ENCODE measurements at places on chromosomes 11 and 22.

DNA sequence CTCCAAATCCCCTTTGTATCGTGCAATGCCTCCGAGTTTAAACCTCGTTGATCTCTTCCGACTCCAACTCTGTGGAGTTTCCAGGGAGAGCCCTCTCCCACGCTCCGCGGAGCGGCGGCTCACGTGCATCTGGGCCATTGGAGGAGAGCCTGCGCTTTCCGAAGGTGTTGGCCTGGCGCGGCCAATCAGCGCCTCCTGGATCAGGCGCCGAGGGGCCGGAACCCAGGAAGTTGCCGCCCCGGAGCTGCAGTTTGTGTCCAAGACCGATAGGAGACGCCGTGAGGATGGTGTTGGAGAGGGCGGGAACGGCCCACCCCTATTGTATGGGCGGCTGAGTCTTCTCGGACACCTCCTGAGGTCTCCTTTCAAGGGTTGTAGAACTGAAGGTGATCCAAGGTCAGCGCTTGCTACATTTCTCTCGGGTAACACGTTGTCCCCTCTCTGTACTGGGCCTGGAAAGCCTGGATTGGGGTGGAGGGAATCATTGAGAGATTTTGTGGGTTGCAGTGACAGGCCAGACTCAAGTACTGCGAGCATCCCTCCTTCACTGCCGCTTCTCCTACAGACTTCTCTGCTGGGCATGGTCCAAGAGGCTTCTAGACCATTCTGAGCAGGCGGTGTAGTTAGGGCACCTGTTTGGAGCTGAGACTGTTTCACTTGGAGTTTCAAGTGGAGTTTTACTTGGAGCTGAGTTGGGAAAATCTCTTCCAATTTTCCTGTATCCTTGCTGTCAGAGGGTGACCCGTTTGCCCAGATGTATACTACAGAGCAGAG lies 1.7 kb downstream of the ADAMTS15 start:
- DNase-seq, result no peak

DNA sequence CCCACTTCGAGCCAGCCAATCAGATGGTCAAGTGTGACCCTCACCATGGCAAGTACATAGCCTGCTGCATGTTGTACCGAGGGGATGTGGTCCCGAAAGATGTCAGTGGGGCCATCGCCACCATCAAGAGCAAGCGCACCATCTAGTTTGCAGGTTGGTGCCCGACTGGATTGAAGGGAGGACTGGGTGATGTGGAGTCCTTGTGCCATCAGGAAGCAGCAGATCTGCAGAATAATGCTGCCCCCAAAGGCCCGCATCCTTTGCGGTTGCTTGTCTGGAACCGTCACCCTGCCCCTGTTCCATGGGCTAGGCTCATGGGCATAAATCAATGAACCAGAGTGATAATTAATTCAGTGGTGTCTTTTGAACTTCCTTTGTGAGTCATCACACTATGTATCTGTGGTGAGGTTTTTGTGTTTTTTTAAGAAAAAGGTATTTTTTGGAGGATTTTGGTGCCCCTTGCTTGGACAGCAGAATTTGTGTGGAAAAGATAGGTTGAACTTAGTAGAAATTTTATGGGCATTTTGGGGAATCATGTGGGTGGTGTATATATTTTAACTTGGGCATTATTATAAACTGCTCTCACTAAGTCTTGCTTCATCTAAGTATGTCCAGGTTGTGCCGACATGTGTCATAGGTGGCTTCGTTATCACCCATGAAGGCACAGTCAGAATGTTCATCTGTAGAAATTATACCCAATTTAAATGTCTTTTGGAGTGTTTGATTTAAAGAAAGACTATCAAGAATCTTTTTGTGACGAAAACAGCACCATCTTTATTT lies 22.3 kb downstream of the LRRC74B start:
- no peak for DNase-seq

GRCh38 chr11:17649261-17649660 lies 70.1 kb upstream of the MYOD1 start:
- DNase-seq, result no peak

DNA sequence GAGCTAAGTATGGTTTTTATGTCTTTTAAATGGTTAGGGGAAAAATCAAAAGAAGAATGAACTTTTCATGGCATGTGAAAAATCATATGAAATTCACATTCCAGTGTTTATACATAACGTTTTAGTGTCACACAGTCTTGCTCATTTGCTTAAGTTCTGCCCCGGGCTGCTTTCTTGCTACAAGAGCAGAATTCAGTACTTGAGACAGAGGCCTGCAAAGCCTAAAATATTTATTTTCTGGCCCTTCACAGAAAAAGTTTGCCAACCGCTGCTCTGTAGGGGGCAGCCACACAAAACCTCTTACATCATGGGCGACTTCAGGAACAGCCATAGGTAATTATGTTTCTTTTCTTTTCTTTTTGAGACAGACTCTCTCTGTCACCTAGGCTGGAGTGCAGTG lies 1.0 kb upstream of the ATG2A start:
- DNase-seq, result no peak

GRCh38 chr11:105609832-105610781 lies at the start of gene GRIA4:
Gene GRIA4 (plus strand): TSS chr11:105610073. CDS start chr11:105610998, 925 bp downstream.
- DNase-seq, result no peak

- no peak for DNase-seq
Observed at GRCh38 chr11:36333897-36334296, 37.8 kb downstream of the PRR5L start.

DNA sequence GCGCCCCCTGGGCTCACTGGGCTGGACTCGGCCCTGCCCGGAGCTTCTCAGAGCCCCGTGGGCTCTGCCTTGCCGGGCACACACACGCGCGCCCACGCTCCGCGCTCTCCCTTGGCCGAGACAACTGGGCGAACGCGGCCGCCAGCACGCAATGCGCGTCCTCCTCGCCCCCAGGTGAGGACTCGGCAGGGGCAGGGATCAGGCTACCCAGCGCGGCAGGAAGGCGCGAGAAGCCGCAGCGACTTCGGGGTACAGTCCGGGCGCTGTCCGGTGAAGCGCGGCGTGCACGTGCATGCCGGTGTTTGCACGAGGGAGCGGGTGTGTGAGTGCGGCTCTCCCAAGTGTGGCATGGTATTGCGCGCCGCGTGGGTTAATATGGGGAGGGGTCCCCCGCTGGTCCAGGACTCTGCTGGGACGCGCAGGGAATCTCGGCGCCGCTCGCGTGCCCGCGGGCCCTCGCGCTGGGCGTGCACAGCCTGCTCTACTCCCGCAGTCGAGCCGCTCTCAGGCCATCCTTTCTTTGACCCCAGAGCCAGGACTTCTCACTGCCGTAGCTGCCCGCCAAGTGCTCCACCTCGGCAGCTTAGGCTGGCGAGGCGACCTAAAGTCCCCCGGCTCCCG lies 5.4 kb downstream of the WNT7B start:
- no peak for DNase-seq

DNA sequence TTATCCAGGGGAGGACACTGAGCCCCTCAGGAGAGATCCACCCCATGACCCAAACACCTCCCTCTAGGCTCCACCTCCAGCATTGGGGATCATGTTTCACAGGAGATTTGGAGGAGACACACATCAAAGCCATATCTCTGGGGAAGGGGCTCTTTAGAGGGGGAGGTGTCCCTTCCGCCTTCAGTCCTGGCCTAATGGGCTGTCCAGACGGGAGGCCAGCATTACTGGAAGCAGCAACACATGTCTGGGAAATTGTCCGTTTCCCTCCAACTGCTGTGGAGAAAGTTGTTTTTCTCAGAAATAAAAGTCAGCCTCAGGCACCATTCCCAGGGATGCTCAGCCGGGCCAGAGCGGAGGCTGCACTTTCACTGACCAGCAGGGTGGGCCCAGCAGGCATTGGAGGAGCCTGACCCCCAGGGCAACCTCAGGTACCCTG lies 9.5 kb downstream of the CACNA1I start:
- DNase-seq, result no peak

- no peak for DNase-seq
Observed at GRCh38 chr11:78392854-78393253, 24.8 kb downstream of the GAB2 start.

DNA sequence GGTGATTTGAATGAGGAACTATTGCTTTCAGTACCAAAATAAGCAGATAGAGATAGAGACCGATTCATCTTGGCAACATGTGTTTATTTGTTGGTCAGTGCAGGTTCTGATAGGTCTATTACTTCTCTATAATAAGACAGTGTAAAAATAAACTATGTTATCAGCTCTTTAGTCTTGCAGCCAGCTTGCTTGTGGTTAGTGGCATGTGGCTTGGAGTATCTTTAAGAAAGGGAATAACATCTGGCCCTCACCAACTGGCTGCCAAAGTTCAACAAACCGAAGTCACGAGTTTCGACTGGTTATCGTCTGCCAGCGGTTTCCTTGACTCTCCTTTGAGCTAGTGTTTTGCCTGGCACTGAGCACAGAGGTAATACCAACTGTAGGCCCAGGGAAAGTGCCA lies 71.8 kb downstream of the CTTN start:
- DNase-seq, result no peak

GRCh38 chr11:94854770-94855633 lies 86.8 kb downstream of the AMOTL1 start:
- DNase-seq, result no peak

GRCh38 chr11:61585115-61585514 lies 4.2 kb upstream of the SYT7 start:
- no peak for DNase-seq

- DNase-seq, result no peak
Observed at GRCh38 chr11:72617080-72617762, 57.0 kb downstream of the PDE2A start.

- no peak for DNase-seq
Observed at GRCh38 chr11:44407211-44407996, 97.5 kb upstream of the ALX4 start.

- no peak for DNase-seq
Observed at GRCh38 chr11:42770444-42771065, 541.2 kb upstream of the API5 start.

DNA sequence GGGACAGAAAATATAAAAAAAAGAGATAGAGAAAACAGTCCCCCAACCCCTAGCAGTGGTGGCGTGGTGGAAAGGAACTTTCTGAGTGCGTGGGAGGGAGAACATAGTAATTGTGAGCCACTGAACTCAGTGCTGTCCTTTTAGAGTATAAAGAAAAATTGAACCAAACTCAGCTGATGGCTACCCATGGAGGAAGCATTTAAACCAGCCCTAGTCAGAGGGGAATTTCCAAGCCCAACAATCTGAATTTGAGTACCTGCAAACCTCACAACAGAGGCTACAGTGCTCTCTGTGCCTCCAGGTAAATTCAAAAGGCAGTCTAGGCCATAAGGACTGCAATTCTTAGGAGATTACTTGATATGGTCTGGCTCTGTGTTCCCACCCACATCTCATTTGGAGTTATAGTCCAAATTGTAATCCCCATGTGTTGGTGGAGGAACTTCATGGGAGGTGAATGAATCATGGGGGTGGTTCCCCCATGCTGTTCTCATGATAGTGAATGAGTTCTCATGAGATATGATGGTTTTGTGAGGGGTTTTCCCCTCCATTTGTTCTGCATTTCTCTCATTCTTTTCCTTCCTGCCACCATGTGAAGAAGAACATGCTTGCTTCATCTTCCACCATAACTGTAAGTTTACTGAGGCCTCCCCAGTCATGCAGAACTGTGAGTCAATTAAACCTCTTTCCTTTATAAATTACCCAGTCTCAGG lies 687.8 kb downstream of the FAM181B start:
- DNase-seq, result no peak

- no peak for DNase-seq
Observed at GRCh38 chr22:26842103-26842502, 184.7 kb downstream of the MIAT start.

DNA sequence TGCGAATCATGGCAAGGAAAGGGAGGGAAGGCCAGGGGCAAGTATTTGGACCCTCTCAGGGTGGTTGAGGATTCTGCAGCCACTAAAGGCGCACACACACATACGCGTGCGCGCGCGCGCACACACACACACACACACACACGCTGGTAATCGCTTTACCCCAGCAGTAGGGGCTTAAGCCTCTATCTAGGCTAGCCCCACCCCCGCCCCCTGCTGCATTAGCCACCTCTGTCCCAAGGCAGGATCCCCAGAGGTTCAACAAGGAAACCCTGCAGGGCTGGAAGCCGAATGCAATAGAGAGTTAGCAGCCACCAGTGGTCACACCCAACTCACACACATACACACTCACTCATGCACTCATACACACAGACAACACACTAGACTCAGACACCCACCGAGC lies 28.6 kb upstream of the ELFN2 start:
- no peak for DNase-seq

DNA sequence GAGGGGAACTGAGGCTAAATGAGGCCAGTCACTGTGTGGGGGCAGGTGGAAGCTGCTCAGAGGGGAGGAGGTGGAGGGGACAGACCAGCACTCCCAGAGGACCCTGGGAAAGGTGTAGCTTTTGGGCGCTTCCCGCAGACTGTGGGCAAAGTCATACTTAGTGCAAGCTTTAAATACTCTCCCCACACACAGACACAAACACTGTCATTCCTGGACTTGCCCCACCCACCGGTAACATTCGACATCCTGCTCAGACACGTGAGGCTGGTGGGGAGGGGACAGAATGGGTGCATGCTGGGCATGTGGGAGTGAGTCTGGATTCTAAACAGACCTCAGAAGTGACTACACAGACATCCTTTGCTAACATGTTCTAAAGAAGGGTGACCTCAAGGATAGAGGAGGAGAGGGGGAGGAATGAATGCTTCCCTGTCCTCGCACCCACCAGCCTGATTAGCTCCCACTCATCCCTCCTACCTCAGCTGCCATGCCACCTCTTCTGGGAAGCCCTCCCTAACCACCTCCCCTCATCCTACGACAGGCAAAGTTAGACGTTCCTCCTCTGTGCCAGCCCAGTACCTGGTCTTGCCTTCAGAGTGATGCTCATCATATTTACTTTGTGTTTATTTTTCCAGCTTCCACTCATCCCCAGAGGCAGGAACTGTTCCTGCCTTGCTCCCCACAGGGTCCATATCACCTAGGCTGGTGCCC lies 22.2 kb downstream of the TSKU start:
- DNase-seq, result no peak
